GM12878 (cell line): ENCODE measurements at places on chromosomes 11 and 22.

- DNase-seq = no peak
These were observed 1112.0 kb upstream of the CCDC90B start for GRCh38 chr11:84398017-84398626.

DNA sequence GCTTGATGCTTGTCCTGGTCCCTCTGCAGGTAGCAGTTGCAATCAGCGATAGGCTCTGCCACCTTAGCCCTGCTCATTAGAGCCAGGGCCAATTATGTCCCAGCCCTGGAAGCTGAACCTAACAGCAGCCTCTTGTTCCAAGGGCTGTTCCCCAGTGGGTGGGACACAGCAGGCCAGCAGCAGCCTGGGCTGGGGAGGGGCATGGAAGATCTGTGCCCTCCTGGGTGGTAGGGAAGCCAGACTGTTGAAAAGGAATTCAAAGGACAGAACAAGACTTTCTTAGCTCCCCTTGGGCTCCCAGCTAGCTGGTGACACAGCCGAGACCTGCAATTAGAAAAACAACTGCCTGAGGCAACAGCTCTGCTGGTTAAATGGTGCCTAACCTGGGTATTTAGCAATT, 17.4 kb downstream of the DRD2 start:
- DNase-seq = no peak

DNA sequence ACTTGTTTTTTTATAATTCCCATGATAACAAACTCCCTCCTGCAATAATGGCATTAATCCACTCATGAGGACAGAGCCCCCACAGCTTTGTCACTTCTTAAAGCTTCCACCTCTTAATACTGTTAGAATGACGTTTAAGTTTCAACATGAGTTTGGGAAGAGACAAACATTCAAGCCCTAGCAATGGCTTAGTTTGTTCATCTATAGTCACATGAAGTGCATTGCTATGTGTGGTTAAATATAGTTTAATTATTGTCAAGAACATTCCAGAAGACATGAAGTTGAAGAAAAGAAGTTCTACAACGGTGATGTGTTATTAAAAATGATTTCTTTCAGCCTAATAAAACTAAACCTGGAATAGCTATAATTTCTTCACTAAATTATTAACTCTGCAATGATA, 30.6 kb downstream of the MMP7 start:
- no peak for DNase-seq

DNA sequence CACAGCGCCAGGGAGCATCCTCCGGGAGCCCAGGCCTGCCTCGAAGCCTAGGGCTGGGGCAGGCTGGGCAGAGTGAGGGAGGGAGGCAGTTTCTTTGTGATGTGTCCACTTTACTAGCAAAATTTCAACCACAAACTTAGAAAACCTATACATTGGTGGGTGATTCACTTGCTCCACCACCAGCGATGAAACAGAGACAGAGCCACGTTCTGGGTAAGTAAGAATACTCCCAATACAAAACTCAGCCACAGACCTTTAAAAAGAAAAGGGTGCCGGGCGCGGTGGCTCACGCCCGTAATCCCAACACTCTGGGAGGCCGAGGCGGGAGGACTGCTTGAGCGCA, 22.3 kb downstream of the CDKN1C start:
- no peak for DNase-seq
